Glutamatergic neuron (in vitro differentiated cells): ENCODE measurements at places on chromosomes 13 and 19.

DNA sequence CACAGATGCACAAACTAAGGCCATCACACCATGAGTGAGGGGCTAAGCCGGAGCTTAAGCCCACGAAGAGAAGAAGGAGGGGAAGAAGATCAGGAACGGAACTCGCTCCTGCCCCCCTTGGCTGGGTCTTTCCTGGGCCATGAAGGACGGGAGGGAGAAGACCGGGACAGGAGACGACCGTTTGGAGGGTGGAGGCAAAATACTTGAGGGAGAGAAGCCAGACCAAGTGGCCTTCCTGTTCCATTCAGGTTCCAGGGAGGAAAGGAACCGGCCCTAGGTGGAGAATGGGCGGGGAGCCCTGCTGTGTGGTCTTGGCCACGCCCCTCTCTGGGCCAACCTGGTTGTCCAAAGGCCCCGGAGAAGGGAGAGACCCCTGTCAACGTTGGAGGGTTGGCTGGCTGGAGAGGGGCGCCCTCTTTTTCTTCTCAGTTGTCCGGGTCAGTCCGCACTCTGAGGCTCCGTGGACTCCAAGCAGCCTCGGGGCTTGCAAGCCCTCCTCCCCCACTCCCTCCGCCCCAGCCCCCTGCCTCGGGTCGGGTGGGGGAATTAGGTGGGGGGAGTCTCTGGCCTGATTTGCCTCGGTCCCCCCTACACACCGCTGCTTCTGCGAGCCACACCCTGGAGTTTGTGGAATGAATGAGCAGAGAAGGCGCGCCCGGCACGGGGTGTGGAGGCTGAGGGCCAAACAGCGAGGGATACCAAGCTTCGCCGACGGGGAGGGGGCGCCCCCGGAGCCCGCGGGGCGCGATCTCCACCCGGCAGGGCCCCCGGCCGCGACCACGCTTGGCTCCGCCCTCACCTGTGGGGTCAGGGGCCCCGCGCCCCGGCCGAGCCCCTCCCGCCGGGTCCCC, 757 bp downstream of the FBN3 start:
- peak; percentile 57 for DNase-seq

- DNase-seq = no peak
Observed at GRCh38 chr13:89455741-89456140, 1784.6 kb downstream of the SLITRK5 start.

DNA sequence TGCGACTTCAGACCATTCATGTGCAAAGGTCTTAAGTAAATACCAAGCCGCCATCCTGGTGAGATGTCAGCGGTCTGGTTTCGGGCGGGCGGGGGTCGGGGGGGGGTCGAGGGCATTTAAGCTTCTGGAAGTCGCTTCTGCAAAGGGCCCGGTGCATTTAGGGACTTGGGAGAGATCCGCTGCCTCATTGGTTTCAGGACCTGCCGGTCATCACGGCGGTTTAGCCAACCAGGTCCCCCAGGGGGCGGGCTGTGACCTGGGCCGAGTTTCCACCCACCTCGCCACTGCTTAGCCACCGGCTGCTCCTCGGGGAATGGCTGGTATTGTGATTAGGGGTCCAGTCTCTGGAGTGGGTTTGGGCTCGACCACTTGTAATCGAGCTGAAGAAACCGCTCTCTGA, 7.8 kb downstream of the ANKLE1 start:
- peak; percentile 83 for DNase-seq

DNA sequence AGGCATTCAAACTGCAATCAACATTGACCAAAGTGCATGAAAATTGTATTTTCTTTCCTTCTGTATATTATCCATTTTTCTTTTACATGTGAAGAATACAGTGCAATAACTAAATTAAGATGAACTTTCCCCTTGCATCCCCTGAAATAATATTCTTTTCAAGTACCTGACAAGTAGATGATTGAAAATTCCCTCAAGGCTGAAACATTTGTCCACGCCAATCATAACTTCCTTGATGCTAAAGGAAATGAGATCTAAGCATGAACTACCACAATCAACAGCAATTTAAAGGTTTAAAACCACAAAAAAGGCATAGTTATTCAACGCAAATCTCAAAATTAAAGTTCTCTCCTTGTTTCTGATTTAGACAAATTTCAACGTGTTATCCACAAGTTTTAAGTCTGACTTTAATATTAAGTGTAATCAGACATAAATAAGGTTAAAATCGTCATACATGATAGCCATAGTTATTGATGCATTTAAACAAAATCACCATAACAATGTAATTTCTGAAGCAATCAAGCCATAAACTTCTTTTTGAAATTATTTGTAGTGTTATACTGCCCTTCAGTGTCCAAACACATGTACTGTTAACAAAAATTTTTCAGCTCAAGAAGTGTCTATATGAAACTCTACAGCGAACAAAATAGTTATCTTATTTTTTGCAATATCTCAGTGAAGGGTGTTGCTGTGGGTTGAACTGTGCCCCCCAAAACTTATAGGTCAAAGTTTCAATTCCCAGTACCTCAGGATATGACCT, 169.5 kb downstream of the DCLK1 start:
- DNase-seq = no peak

DNA sequence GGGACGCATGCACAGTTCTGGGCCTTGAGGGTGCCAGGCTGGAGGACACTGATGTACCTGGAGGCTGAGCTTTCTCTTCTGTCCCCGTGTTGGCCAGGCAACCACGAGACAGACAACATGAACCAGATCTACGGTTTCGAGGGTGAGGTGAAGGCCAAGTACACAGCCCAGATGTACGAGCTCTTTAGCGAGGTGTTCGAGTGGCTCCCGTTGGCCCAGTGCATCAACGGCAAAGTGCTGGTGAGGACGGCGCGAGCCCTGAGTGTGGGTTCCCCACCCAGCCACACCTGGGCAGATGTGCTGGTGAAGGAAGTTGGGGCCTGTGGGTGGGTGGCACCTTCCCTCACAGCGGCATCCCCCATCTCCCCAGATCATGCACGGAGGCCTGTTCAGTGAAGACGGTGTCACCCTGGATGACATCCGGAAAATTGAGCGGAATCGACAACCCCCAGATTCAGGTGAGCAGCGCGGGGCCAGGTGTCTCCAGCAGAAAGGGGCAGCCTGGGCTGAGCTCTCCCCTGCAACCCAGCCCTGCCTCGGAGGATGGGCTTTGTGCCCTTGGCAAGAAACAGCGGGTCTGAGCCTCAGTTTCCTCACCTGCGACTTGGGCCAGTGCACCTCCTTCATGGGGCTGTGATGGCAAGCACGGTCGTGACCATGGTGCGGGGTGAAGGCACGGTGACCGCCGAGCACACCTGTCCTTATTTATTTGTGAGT, 26.2 kb downstream of the CCDC8 start:
- DNase-seq = no peak
